ENCODE measurements at places on chromosomes 1 and 21.

- no peak for DNase-seq
Observed at GRCh38 chr21:36915014-36915695, 51.3 kb downstream of the HLCS start.

- DNase-seq, result no peak
Observed at GRCh38 chr1:225479996-225480720, 52.3 kb upstream of the LBR start.

DNA sequence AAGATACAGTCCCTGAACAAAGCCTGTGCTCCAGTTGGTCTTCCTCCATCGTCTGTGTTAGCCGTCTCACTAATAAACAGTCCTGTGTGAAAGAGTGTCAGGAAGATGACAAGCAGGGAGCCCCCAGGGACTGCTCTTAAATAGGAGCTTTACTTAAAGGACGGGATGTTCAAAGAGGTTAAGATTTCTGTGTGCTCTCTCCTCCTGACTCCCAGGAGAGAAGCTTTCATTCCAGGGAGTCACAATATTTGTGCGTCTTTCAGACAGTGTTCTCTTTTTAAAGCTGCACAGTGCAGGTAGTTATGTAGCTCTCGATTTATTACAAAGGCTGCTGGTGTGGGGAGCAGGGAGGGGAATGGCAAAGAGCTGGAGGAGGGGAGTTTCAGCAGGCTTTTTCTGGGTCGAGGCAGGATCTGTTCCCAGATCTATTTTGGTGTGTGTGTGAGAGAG lies 43.5 kb downstream of the STYXL2 start:
- no peak for DNase-seq

DNA sequence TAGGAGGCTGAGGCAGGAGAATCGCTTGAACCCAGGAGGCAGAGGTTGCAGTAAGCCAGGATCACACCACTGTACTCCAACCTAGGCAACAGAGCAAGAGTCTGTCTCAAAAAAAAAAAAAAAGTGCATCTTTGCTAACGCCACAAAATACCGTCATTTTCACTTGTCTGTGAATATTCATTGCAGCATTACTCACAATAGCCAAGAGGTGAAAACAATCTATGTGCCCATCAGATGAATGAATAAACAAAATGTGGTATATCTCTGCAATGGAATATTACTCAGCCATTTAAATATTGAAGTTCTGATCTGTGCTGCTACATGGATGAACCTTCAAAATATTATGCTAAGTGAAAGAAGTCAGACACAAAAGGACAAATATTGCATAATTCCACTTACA lies 7.9 kb upstream of the TIAM1 start:
- no peak for DNase-seq

DNA sequence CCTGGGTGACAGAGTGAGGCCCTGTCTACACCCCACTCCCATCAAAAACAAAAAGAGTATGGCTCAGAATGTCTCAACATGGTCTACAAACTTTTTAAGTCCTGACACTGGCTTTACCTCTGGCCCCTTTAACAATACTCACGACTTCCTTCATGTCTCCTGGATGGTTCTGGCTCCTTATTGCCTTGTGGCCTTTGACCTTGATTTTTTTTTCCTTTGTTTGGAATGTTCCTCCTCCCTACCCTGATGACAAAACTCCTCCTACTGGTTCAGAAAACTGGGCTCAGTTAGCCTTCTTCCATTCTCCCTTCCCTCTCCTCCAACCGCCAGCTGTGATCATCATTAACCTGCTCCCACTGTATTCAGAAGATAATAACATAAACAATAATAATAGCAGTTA lies 4.6 kb upstream of the SOAT1 start:
- no peak for DNase-seq

- no peak for DNase-seq
Observed at GRCh38 chr1:44862829-44863401, 19.9 kb upstream of the PTCH2 start.

DNA sequence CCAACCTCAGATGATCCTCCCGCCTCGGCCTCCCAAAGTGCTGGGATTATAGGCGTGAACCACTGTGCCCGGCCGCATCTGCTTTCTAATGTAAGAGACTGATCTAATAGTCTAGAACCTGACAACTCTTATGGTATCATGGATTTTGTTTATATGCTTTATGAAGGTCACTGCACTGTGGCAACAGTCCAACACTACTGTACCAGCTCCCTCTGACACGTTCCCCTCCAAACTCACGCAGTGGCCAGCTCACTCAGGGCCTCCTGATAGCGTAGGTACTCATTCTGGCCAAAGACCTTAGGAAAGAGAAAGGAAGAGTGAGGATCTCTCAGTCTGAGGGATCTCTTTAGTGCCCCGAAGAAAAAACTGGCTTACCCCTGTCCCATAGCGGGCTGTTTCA lies 6.0 kb upstream of the CFAP141 start:
- DNase-seq, result no peak

- DNase-seq, result no peak
Observed at GRCh38 chr1:248755517-248755916, at the start of gene LYPD8. TSS of gene LYPD8 (minus strand) at chr1:248755759. CDS start at chr1:248751081, 4,678 bp downstream.

DNA sequence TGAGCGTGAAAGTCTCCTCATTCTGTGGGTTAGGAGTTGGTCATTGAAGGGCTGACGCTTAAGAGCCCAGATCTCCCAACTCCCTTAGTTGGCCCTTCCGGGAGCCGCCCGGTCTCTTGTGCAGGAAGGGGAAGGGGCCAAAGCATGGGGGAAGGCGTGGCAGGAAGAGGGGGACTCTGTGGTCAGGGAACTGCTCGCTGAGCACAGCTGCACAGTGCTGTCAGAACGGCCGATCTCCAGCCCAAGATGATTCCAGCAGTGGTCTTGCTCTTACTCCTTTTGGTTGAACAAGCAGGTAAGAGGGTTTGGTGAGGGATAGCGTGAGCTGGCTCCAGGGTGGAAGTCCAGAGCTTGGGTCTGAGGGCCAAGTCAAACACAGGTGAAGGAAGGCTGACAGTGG lies at the start of gene FCER1G:
TSS of gene FCER1G (plus strand) at position 220 of the 400 bp plus-strand sequence. CDS start at position 247, 27 bp downstream.
- no peak for DNase-seq

- DNase-seq, result no peak
Observed at GRCh38 chr1:152198982-152199381, 25.0 kb downstream of the HRNR start.

DNA sequence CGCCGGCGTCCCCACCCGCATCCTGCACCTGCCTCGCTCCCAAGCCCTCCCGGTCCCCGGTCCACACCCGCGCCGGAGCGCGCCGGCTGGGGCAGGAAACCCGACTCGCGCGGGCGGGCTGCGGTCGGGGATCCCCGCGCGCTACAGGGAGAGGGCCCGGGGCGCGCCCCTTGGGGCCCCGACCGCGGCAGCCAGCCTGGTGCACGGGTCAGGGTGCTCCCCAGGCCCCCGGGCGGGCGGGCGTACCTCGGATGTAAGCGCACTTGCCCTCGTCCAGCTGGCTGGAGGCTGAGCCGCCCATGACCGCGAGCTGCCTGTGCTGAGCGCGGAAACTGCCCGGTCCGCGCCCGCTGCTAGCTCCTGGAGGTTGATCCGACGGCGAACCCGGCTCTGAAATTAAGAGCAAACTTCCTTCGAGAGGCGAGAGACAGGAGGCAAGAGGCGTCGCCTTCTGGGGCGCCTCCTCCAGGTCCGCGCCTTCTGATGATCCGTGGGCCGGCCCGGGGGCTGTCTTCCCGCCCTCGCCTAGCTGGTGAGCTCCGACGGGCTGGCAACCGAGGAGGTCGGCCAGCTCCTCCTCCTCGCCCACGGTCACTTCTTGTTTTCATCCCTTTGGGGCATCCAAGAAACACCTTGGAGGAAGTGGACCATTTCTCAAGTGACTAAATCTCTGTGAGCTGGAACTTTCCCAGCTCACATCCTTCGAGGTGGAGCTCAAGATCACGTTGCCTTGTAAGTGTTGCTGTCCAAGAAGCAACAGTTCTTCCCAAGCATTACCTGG lies at the start of gene NIBAN1:
TSS of gene NIBAN1 (minus strand) at position 453 of the 781 bp plus-strand sequence. CDS start at position 301, 152 bp downstream.
- peak; percentile 27 for DNase-seq

GRCh38 chr1:31675161-31675560 lies 28.7 kb downstream of the COL16A1 start:
- DNase-seq, result no peak

- DNase-seq, result no peak
Observed at GRCh38 chr1:226976276-226976977, 36.3 kb downstream of the COQ8A start.

- DNase-seq, result no peak
Observed at GRCh38 chr1:178341261-178341956, 155.4 kb downstream of the CLEC20A start.

- no peak for DNase-seq
Observed at GRCh38 chr1:202589190-202589930, 120.9 kb downstream of the SYT2 start.

DNA sequence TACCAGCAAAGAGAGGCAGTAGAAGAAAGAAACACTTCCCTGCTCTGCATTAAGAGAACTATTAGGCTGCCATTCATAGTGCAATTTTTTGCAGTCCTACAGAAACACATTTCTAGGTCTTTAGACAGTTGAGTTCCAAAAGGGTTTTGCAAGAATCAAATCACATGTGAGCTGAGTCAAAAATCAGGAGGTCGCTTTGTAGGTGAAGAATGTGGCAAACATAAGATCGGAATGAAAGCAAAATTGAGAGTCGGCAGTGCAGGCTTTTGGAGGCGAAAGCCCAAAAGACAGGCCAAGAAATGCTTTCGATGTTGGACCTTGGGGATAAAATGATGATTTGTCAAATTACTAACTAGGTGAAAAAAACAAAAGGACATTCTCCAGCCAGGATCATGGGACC lies 213.5 kb upstream of the NRIP1 start:
- no peak for DNase-seq

DNA sequence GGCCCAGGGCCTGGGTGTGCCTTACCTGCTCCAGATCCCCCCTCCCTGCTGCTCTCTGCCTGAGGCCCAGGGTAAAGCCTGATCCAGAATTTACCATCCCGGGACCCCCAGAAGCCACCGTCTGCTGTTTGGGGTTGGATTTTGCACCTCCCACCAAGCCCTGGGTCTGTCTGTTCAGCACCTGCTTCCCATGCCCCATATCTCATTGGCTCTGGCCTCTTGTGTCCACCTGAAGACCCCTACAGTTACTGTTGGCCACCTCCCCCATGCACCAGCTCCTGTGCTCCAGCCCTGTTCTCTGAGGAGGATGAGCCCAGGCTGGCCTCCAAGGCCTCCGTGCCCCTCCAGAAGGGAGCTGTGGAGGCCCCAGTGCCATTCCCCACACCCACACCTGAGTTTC lies 113.9 kb downstream of the GRIK3 start:
- DNase-seq, result no peak

- DNase-seq, result no peak
Observed at GRCh38 chr1:16173447-16174260, 17.8 kb upstream of the EPHA2 start.

- DNase-seq, result no peak
Observed at GRCh38 chr1:219566951-219567947, 45.7 kb downstream of the ZC3H11B start.

- DNase-seq, result no peak
Observed at GRCh38 chr1:40530735-40531380, 579 bp upstream of the ZNF684 start.

GRCh38 chr1:181087400-181087901 lies 1.0 kb upstream of the IER5 start:
- no peak for DNase-seq

DNA sequence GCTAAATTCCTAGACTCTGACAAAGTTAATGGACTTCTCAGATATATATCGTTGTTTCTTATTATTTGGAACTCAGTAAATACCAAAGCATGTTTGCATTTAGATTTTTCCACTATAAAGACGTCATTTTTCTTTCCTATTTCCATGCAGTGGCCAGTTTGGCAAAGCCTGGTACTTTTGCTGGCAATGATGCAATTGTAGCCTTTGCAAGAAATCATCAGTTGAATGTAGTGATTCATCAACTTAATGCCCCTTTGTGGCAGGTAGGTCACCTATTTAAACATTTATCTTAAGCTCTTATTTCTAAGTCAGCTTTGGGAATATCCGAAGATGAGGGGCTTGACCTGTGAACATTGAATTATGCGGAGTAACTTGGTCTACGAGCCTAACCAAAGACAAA lies 12.0 kb downstream of the OTUD3 start:
- no peak for DNase-seq

GRCh38 chr1:224301391-224301790 lies 28.6 kb downstream of the NVL start:
- no peak for DNase-seq

DNA sequence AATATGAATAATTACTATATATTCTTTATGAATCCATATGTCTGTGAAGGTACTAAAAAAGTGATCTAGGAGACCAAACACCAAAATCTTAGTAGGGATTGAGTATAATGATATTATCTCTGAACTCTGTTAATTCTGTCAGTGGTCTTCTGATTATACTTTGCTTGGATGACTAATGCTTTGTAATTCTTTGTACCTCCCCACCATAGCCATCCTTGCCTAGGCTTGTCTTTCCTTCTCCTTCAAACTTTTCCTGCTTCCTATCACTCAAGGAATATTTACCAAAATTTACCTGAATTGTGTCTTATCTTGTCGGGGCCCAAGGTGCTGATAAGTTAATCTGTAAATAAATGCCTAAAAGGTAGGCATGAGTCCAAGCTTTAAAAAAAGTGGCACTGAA lies 845 bp upstream of the RGS5 start:
- DNase-seq, result no peak

- DNase-seq, result no peak
Observed at GRCh38 chr21:16196001-16196400, 466.2 kb downstream of the USP25 start.

DNA sequence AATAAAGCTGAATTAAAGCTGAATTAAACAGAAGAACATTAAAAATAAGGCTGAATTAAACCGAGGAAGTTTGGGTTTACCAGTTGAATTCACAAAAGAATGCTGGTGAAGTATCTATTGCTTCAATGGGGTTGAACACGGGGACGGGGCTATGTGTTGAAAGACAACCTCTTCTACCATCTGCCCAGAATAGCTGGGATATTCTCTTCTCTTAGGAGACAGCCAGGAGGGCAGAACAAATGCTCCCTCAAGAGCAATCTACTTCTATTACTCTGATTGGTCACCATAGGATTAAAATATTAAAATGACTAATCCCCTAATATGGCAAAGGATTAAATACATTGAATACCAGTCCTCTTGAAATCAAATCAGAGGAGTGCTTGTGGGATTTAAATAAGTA lies 68.4 kb downstream of the LPGAT1 start:
- no peak for DNase-seq

All from stimulated activated CD4-positive, alpha-beta T cell treated with anti-CD3 and anti-CD28 coated beads, TNF-alpha, amount 100 ng/mL, for 4 hours (primary cell).